ENCODE measurements at places on chromosomes 16 and 17.

GRCh38 chr17:48484850-48485249 lies 46.0 kb downstream of the HOXB1 start:
- DNase-seq: peak; percentile 94

DNA sequence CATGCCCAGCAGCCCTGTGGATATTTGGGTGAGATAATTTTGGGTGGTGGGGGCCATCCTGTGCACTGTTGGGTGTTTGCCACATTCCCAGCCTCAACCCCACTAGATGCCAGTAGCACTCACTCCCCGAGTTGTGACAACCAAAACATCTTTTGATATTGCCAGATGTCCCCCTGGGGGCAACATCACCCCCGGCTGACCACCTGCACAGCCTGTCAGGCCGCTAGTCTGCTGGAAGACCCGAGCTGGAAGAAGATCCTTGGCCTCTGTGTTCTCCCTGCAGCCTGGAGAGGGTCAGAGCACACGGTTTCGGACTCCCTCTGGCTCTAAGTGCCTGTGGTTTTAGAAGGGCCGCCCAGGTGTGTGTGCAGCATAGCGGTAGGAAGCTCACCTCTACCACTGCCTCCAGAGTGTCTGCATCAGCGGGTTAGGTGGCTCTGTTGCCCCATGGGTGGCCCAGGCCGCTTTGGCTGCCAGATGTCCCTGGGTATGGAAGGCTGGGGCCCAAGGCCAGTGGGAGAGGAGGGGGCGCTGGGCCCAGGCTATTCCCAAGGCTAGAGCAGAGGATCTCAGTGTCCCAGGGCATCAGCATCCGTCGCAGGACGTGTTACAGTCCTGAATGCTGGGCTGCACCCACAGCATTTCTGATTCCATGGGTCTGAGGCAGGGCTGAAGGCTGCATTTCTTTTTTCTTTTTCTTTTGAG lies 195.8 kb upstream of the GSE1 start:
- DNase-seq: no peak

- DNase-seq: peak; percentile 54
Observed at GRCh38 chr17:78341559-78342448, 18.1 kb downstream of the SOCS3 start.

DNA sequence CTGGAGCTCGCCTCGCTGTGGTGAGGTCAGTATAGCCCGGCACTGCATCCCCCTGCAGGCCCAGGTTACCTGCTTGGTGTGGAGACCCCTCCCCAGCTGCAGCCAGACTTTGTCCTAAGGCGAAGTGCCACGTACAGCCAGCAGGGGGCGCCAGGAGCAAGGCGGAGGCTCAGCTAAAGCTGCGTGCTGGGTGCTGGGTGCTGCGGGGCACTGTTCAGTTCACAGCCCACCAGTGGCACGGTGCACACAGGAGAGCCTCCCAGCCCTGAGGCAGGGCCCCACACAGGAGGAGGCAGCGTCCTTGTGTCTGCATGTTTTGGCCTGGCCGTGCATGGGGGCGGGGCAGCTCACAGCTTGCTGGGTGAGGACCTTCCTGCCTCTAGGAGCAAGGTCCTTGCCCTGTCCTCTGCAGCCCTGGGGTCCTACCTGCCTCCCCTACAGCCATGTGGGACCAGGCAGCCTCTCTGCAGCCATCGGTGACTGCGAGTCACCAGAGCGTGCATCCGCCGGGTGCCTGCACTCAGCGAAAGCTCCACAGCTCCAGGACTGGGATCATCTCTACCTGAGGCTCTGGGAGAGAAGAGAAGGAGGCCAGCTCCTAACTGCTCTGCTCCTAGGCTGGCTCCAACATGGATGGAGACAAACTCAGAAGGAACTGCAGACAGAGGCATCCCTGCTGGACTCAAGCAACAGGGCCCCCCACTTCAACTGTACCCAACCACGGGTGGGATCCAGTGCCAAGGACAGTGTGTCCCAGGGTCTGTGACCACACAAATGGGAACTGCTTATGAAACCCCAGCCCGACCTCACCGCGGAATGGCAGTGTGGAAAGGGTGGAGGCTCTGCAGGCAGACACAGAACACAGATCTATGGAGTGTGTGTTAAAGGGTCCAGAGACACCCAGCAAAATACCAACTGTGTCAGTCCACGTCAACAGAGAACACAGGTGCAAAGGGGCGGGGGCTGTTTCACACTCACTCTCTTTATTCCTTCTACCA lies 19.0 kb downstream of the SLC7A5 start:
- no peak for DNase-seq

GRCh38 chr16:76175718-76176117 lies 101.5 kb upstream of the CNTNAP4 start:
- DNase-seq: no peak

GRCh38 chr17:80991645-80992076 lies at the start of gene CHMP6:
Gene CHMP6, plus strand, starts transcription at chr17:80991841. Its CDS starts 78 bp downstream, at chr17:80991919.
- DNase-seq: peak; percentile 60

DNA sequence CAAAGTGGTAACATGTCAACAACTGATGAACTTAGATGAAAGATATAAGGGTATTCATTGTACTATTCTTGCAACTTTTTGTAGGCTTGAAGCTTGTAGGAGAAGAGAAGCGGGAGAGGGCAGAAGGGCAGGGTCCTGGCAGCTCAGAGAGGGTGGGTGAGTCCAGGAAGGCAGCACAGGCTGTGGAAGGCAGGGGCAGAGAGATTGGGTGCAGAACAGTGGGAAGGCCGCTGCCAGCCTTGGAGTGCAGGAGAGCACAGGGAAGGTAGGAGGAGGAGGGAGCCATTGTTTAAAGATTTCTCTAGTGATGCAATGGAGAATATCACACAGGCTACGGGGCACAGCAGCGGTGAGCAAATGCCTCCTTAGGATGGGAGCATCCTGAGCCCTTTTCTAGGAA lies 104.3 kb downstream of the N4BP1 start:
- no peak for DNase-seq

DNA sequence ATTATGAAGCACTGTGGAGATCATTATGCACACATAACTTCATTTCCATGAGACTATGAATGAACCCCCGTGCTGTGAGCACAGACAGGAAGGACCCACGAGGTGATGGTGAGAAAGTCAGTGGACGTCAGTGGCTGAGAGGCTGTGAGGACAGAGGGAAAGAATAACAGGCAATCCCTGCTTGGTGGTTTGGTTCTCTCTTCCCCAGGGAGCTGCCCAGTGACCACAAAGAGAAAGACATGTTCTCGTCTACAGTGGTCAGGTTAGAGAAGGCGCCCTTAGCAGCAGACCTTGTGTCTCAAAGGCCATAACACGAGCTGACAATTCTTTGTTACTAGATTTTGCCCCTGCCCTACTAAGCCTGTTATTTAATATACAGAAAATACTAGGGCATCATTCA lies 609.2 kb downstream of the TOX3 start:
- no peak for DNase-seq

DNA sequence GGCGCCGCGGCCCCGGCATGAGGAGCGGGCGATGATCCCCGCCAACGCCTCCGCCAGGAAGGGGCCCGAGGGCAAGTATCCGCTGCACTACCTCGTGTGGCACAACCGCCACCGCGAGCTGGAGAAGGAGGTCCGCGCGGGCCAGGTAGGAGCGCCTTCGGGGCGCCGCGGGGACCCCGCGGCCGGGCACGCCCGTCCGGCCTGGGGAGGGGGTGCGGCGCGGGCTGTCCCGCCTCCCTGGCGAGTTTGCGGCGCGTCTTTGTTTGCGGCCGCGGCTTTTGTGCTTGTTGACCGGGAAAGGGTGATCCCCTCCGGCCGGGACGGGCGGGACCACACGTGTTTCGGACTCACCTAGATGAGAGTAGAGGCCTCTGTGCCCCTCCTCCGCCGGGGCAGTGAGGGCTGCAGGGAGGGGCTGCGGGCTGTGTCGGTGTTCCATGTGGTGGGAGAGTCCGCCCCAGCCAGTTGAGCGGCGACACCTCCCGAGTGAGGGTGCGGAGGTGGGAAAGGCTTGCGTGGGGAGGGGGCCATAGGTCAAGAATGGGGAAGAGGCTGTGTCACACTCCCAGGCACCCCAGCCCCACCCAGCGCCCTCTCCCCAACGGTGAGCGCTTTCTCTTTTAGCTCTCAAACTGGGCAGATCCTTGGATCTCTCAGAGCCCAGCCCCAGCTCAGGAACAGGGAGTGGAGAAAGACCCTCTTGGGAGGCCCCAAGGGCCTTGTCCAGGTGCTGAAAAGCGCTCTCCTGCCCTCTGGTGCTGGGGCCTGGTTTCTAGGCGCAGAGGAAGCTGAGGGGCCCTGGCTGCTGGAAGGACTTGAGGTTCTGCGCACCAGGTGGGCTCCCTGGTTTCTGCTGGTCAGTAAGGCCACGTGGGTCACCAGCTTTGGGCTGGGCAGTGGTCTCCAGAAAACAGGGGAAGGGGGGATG lies 923 bp downstream of the ANKRD13B start:
- peak; percentile 40 for DNase-seq

- DNase-seq: no peak
Observed at GRCh38 chr17:61425682-61426481, 26.2 kb downstream of the TBX2 start.

DNA sequence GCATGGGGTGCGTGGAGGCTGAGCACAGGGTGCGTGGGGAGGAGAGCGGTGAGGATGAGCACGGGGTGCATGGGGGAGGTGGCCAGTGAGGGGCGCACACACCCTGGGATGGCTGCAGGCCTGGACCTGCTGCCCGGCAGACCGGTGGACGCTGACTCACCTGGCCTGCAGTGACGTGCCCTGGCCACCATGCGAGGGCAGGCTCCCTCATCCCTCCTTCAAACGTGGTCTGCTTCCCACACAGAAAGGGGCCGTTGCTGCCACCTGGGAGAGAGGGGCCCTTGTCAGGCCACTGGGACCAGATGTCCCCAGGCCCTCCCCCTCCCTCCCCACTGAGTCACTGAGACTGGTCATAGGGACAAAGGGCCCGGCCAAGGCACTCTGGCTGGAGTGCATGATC lies 20.1 kb upstream of the APRT start:
- DNase-seq: no peak

- DNase-seq: peak; percentile 52
Observed at GRCh38 chr17:75059369-75060345, 12.6 kb downstream of the KCTD2 start.

DNA sequence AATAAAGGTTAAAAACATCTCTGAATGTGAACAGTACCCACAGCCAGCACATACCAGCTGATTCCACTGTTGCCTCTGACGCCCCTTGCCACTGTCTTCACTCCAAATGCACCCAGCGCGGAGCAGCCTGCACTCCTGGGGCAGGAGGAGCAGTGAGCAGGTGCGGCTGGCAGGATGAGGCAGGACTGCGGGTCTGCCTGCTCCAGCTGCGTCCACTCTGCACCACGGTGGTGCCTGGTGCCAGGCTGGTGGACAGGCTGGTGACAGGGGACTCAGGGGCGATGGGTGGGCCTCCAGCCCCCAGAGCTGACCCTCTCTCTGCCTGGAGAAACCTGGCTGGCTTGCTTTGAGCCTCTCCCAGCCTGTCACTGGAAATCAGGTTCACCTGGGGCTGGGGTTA lies 9.4 kb downstream of the RAB40B start:
- DNase-seq: no peak

- DNase-seq: no peak
Observed at GRCh38 chr16:28192806-28193529, 18.8 kb downstream of the XPO6 start.

- DNase-seq: peak; percentile 73
Observed at GRCh38 chr17:18257268-18257981, 1.1 kb downstream of the FLII start.

DNA sequence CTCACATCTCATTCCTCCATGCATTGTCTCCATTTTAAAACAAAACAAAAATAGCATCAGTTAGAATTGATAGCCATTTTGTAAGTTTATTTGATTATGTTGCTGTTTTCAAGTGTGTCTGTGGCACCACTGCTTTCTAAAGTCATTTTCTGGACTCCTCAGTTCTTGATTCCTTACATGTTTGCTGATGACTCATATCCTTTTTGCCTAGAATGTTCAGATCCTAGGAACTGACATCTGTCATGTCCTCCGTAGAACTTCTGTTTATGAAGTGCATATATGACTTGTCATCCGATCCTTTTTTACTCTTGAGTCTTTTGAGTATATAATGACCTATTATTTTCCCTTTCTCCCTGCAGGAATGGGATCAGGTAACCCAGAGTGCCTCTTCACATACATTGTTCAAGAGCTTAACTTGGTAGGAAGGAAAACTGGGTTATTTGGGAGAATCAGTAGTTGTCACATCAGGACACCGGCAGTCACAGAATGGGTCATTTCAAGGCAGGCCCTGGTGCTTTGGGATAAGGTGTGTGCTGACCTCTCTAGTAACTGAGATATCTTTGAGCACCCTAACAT lies 69.2 kb downstream of the MAP2K4 start:
- DNase-seq: no peak

DNA sequence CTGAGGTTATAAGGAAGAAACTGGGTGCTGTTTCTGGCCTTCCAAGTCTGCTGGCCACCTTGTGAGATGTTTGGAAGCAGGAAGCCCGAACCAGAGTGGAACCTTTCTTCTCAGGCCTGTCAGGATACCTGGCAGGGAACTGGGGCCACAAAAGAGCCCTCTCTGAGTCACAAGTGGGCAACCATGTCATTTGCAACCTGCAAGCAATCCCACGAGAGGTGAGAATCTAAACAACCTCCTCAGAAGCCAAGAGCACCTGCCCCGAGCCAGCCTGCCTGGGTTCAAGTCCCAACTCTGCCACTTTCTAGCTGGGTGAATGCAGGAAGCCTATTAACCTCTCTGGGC lies 3.3 kb downstream of the COTL1 start:
- DNase-seq: no peak

DNA sequence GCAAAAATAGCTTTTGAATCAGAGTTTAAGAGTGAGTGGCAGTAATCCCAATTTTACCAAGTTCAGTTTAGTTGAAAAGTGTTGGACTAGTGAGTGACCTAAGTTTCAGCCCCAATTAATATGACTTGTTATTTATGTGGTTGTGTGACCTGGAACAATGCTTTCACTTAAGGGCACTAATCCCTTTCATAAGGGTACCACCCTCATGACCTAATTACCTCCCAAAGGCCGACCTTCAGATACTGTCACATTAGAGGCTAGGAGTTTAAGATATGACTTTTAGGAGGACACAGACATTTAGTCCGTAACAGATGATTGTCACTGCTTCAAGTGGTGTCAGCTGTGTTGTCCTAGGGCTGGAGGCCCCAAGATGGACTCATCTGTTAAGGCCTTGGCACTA lies 190.0 kb downstream of the IRX3 start:
- DNase-seq: no peak

DNA sequence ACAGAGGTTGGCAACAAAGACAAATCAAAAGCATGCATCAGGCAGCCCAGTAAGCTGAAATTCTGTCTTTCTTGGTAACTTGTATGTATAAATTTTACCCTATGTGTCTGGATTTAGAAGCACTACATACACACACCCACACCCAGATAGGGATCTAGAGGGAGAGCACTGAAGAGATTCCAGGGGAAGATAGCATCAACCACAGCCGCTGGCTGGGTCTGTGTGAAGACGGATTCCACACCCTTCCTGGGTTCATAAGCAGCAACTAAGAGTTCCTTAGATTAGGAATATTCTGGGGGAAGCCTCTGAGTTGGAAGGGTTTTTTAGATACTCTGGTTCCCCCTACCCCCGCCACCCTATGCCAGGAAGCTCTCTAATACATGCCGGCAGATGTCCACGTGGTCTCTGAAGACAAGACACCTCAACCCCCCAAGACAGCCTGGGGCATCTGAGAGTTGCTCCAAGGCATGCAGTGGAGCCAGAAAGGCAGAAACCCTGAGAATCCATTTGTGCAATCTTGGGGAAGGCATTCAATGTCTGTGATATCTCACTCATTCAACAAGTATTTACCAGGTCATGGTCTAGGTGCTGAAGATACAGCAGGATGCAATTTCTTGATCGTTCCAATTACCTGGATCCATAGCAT lies 86.4 kb downstream of the NOG start:
- no peak for DNase-seq
